ENCODE measurements at places on chromosomes 13 and 19. TPM values are rescaled to one million over a fixed set of nuclear protein-coding genes. Genes with fewer than 3 reads are reported as not detected.

GRCh38 chr19:5694167-5694955 lies 4.3 kb downstream of the RPL36 start:
- ATAC-seq: no peak

DNA sequence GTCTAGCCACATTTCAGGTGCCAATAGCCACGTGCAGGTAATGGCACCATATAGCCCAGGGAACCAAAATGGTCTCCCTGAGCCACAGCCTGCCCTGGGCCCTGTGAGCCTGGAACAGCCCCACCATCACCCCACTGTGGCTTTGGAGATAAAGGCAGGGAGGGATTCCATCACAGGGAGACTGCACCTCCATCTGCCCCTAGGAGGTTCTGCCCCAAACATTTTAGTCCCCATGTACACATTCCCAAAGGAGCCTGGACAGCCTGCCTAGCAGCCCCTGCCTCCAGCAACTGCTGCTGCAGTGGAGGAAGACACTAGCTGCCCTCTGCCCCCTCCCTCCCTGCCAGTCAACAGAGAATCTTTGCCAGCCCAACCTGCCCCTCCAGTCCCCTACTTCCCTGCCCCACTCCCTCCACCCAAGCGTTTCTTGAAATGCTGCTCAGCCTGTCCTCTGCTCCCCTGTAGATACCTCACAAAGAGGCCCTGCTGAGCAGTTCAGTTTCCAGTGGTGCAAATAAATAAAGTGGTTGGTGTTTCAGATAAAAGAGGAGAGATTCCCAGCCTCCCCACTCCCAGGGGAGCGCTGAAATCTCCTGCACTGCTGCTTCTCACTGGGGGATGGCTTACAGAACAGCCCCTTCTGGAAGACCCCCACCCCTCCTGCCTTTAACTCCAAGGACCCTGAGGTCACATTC lies 921.8 kb downstream of the UQCRFS1 start:
- ATAC-seq: no peak

DNA sequence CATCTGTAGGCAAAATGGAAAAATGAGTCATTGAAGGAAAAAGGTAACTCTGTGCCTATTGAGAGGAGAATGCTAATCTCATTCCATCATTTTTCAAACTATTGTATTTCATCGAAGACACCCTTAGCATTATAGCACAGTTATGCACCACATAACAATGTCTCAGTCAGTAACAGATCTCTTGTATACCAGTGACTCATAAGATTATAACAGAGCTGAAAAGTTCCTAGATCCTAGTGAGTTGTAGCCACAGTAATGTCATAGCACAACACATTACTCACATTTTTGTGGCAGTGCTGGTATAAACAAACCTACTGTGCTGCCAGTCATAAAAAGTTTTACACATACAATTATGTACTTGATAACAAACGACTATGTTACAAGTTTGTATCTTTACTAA lies 1077.6 kb downstream of the DIAPH3 start:
- ATAC-seq: no peak

- no peak for ATAC-seq
Observed at GRCh38 chr19:1613146-1613545, 7.9 kb upstream of the UQCR11 start.

- no peak for ATAC-seq
Observed at GRCh38 chr13:44040818-44041100, 161.1 kb downstream of the LACC1 start.

DNA sequence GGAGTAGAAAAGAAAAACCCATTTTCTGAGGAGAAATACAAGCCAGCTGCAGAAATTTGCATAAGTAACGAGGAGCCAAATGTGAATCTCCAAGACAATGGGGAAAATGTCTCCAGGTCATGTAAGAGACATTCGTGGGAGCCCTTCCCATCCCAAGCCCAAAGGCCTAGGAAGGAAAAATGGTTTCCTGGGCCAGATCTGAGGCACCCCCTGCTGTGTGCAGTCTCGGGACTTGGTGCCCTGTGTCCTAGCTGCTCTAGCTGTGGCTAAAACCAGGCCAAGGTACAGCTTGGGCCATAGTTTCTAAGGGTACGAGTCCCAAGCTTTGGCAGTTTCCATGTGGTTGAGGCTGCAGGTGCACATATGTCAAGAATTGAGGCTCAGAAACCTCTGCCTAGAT lies 444.9 kb downstream of the PCDH20 start:
- ATAC-seq: no peak

The CBARP gene
- total RNA-seq: 9.6 TPM

The MATK gene
- total RNA-seq: 1.2 TPM

The SPACA4 gene
- total RNA-seq: not detected

The GAPDHS gene
- total RNA-seq: not detected

Data from motor neuron (in vitro differentiated cells).